ENCODE measurements at places on chromosomes 16 and 17. TPM values are rescaled to one million over a fixed set of nuclear protein-coding genes. Genes with fewer than 3 reads are reported as not detected.

The PRR35 gene
- not detected for polyA plus RNA-seq

The MT4 gene
- polyA plus RNA-seq: not detected

The MMP25 gene
- not detected for polyA plus RNA-seq

The LMF1 gene
- 4.4 TPM for polyA plus RNA-seq

The ZNF624 gene
- polyA plus RNA-seq: 2.9 TPM

The EXOC3L1 gene
- polyA plus RNA-seq: not detected
